Stimulated activated CD4-positive, alpha-beta T cell treated with anti-CD3 and anti-CD28 coated beads, Interleukin-1b, Interleukin-23, amount 100 ng/mL, for 24 hours (primary cell): ENCODE measurements at places on chromosomes 11 and 22.

DNA sequence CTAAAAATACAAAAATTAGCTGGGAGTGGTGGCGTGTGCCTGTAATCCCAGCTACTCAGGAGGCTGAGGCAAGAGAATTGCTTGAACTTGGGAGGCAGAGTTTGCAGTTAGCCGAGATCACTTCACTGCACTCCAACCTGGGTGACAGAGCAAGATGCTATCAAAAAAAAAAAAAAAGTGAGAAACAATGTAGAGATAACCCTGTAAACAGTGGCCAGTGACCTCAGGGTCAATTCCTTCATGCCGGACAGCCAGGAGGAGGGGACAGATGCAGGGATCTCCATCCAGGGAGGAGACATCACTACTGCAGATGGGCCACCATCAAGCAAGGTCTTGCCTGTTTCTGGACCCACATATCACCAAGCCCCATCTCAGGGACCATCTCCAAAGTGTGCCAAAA, 10.2 kb downstream of the CFL1 start:
- no peak for DNase-seq

GRCh38 chr22:17976121-17976520, 48.2 kb downstream of the MICAL3 start:
- no peak for DNase-seq

DNA sequence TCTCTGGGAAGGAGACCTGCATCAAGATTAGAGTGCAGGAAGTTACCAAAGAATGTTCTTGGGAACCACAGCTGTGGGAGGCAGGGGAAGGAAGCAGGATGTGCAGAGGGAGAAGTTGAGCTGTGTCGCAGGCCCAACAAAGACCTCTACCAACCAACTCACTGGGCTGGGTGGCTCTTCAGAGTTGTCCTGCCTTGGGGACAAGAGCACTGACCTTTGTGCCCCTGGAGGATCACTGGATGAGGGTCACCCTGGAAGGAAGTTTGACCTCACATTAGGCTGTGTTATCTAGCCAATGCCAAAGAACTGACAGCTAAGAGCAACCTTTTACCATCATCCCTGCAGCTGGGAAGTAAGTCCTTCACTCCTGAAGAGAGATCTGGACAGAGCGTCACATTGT, 130.6 kb downstream of the RRAS2 start:
- no peak for DNase-seq

GRCh38 chr11:87583931-87584330, 546.2 kb downstream of the TMEM135 start:
- DNase-seq = no peak

DNA sequence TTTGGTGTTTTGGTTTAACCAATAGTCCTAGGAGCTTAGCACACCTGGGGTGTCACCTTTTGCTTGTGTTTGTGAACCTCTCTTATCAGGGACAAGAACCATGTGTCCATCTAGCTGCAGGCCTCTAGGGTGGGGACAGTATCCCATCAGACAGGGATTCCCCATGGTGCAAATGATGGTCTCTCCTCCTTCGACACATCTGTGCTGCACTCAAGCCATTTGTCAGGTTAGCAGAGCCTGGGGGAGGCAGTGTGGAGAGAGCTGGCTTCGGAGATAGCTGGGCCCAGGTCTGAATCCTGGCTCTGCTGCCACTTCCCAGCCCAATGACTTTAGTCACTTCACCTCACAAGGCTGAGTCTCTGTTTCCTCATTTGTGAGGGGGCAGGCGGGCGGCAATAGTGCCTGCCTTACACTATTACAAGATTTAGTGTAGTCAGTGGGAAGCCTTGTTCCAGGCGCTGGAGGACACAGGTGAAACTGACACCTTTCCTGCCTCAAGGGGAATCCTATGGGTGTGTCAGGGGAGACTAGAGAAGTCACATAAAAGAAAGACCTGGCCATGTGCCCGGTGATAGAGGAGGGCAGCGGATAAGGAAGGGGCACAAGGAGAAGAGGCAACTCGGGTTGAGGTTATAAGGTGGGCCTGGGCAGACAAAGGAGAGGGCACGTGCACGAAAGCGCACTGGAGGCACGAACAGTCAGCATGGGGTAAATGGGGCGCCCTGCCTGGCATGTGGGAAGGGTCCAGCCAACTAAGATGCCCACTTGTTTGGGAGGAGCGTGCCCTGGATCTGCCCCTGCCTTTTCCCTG, 12.6 kb downstream of the KLHL35 start:
- no peak for DNase-seq

DNA sequence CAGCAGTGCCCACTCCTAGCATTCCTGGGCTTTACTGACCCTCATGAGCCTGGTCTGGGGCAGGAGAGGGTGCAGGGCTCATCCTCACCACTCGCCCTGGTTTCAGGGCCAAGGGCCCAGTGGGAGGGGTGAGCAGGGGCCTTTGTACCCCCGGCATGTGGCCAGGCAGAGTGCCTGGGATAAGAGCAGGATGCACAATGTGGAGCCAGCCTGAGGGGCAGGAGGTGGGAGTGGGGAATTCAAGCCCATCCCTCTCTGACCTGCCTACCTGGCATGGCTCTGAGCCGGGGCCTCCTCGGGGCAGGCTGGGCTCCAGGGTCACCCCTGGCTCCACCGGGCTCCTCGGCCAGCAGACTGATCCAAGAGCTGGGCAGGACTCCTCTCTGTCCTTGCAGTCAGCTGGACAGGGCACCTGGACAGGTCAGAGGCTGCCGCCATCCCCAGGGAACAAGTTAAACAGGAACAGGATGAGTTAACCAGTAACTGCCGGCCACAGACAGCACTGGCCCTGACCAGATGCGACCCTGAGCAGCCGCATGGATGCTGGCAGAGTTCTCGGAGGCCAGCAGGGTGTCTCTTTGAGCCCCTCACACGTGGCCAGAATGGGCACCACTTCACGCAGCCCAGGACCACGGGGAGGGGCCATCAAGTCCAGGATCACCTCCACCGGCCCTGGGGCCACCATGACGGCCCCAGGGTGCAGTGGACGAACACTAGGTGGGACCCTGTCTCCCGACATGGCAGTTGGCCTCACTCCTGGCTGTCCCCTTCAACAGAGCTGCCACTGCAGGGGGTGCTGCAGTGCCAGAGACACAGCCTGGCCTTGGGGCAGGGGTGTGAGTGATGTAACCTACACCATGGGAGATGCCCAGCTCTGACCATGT, 5.0 kb downstream of the SIGIRR start:
- no peak for DNase-seq

- no peak for DNase-seq
These were observed 128.4 kb upstream of the RAG2 start for GRCh38 chr11:36726420-36726819.

DNA sequence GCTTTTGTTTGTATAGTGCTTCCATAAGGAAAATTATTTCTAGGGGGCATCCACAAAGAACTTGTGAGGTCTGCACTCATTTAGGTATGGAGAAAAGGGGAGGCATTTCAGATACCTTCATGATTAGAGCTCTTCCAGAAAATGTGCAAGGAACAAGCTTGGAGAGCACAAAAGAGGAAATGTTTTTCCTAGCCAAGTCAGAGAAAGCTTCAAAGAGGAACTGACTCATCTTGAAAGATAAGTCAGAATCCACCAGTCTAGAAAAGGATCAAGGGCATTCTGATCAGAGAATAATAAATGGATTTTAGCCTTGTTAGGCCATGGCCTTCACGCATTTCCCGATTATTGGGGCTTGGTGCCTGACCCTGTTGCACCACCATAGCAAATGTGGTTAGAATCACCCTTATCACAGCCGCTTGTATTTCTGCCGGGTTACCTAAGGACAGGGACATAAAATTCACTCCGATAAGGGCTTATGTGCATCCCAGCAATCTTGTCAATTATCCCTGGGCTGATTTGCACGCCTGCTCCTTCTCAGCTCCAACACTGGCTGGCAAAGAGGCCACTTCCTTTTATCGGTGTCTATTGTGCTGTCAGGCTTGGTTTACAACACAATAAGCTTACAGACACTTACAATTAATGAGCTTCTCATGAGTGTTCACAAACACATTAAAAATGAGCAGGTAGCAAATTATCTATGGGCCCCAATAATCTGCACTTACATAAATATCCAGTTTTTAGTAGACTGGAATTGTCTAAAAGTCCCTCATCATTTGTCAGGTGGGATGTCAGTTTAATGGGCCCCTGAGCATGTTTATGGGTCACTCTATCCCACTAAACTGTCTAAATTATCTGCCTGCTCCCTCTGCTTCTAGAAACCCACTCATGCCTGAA, 613.5 kb downstream of the SOX6 start:
- DNase-seq = no peak

GRCh38 chr22:37421468-37421877, 5.8 kb downstream of the ELFN2 start:
- no peak for DNase-seq

- no peak for DNase-seq
These were observed 7.0 kb upstream of the PRSS23 start for GRCh38 chr11:86793307-86793706.

DNA sequence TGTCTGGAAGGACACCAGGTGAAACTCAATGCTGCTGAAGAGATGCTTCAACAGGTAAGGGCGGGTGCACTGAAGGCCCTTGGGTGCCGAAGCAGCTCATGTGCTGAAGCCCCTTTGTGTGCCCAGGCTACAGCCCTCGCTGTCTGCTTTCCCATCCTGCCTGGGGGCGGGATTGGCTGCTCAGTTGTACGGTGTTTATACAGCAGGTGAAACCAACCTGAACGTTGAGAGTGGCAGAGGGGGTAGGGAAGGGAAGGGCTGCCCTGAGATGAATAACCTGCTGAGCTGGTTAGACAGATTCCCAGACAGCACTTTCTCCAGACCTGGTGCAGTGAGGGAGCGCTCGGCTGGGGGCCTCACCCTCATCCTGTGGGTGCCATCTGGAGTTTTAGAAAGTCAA, 75.7 kb downstream of the CYB5R2 start:
- DNase-seq = no peak

DNA sequence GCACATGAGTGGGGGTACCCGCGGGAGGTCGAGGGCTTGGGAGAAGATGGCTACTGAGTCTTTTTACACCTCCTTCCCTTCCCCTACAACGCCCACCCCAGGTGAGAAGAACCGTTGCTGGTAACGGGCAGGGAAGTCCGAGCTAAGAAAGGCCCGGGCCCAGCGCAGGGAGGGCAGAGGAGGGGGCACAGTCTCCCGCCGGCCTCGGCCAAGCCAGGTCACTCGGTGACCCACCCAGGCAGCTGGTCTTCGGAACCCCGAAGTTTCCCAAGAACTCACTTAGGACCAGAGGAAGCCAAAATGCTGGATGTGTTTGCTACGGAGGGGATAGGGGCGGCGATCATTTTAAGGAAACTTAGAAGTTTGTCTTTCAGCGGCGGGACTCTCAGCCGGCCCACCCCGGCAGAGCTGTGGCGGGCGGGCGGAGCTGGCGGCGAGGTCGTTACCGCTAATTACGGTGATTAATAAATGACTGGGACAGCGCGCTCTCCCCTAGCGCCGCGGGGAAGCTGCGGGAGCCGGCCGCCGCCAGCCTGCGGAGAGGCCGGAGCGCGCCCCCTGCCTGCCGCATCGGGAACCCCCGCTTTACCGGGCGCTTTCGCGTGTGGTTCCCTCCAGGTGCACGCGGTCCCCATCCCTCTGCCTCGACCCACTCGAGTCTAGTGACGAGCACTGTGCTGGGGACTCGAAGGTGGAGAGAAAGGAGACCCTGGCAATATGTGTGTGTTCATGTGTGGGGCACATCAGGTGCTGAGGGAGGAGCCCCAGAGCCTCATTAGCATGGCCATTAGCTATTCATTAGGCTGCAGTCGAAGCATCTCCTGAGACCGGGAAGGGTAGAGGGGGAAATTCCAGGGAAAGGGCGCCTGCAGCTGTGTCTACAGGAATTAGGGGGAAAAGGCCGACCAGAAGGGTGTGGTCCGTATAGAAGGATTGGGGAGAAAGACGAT, 945 bp downstream of the ROBO3 start:
- no peak for DNase-seq

DNA sequence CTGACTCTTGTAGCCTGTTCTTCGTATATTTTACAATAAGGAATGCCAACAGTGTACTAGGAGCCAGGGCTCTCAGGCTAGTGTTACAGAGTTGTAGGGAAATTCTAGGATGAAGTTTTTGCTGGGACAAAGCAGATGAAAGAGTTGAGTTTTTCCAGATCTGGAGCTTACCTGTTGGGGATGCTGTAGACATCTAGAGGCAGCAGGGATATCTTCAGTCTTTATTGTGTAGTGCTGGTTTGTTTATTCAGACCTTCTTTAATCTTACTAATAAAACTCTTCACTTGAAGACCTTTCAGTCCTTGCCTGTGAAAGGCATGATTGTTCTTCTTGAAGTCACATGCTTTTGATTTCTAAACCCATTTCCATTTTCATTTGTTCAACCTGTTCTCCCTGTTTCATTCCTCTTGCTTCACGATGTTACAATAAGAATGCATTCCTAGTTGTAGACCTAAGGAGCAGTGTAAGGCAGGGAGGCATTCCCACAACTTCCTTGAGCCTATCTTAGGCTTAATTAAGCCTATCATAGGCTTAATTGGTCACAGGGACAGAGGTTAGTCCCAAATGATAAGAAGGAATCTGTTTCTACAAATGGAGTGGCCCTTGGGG, 7.9 kb upstream of the SLC37A2 start:
- no peak for DNase-seq

DNA sequence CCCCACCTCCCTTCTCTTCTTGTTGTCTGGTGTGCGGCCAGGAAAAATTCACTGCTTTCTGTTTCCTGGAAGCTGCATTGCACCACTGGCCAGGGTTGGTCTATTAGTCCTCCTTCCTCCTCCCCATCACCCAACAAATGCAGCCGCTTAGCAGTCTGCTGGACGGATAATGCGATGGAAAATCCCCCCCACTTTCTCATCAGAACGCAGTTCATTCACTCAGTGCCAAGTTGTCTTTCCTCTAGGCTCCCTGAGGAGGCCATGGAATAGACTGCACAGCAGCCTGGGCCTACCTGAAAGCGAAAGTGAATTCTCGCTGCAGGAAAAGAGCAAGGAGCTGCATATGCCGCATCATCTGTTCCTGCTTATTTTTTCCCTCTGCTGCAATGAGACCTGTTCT, 513.6 kb downstream of the METTL15 start:
- no peak for DNase-seq

DNA sequence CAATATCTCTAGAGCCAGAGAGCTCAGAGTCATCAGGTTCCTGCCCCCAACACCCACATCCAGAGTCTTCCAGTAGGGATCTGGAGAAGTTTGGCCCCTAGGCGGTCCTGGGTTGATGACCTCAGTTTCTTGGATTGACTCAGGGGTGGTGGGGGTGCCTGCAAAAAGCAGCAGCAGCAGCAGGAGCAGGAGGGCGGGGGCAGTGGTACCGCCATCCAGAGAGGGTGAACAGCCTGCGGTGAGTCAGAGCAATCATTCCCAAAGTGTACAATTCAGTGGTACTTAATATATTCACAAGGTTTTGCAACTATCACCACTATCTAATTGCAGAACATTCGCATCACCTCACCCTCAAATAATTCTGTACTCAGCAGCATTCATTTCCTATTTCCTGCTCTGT, 9.9 kb upstream of the SEC14L3 start:
- no peak for DNase-seq
